ENCODE measurements at places on chromosomes 7 and 10.

GRCh38 chr7:16609842-16610450 lies 35.6 kb downstream of the ANKMY2 start:
- no peak for DNase-seq

DNA sequence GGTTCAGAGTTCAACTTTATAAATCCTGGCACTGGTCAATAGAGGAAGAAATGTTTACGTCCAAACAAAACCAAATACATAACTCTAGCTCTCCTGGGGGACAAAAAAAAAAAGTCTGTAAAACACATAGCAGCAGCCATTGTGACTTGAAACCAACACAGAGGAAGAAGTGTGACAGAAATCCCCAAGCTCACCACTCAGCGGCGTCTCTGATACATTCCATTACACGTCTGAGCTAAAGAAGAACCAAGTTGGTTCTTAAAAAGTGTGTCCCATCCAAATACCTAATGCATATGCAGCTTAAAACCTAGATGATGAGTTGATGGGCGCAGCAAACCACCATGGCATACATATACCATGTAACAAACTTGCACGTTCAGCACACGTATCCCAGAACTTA lies 58.3 kb upstream of the NANOS1 start:
- no peak for DNase-seq

DNA sequence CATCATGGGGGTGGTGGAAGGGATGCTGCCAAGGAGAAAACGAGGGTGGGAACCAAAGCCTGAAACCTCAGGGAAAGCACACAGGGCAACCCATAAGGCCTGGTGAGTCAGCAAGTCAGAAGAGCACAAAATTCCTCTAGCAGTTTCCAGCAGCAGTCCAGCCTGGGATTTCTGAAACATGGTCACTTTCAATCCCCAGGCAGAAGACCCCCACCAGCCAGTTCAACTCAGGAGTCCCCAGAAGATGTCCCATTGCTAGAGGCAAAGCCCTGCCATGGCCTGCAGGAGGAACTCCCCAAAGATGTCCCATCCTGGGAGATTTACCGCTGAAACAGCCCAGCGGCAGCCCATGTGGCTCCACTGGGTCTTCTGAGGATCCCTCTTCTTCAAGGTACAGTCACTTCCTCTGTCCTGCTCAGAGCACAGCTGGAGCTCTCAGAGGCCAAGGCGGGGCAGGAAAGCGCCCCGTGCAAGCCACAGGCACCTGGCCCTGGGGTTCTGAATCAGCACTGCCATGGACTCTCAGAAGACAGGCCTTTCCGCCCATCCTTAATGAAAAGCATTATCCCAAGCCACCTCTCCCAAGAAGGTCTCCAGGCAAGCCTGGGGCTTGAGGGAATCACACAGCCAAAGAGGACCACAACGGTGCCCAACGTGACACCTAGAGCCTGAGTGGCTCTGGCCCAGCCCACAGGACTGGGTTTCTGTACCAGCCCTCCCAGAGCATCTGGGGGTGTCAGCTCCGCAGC lies 196.9 kb downstream of the GRID1 start:
- DNase-seq = no peak

DNA sequence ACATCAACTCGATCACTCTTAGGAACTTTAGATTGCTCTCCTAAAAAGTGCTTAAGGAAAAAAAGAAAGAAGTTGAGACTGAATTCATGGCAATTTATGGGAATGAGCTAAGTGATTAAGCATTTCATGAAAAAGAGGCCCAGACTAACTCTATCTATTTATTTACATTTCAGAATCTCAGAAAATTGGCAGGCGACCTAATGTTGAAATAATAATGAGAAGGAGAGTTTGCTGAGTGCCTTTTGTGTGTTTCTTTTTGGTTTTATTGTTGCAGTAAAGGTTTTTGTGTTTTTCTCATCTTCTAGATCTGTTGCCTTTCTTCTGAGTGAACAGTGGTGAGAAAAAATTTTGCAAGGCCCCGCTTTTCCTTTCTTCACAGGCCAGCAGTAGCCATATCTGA lies 3.8 kb downstream of the GRK5 start:
- no peak for DNase-seq
